Iris pigment epithelial cell (primary cell): ENCODE measurements at places on chromosomes 6 and 20.

- peak; percentile 58 for DNase-seq
Observed at GRCh38 chr6:38579010-38579628, 60.6 kb downstream of the BTBD9 start.

DNA sequence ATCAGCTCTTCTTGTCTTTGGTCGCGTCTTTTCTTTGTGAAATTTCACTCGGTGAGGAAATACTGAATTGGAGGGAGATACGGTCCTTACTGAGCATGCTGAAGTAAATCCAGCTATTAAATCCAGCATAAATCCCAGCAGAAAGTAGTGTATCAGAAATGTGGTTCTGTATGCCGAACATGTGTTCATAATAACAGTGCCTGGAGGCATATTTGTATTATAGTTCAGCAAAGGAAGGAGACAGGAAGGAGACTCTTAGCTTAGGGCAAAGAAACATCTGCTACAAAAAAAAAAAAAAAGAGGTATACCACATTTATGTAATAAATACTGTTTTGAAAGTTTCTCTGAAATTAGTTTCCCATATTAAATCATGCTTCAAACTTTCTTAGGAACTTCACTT, 211.8 kb downstream of the PLCB4 start:
- DNase-seq, result peak; percentile 15

- no peak for DNase-seq
Observed at GRCh38 chr6:2686515-2686914, 64.2 kb downstream of the MYLK4 start.

- DNase-seq, result no peak
Observed at GRCh38 chr6:96433950-96434349, 87.7 kb upstream of the UFL1 start.

DNA sequence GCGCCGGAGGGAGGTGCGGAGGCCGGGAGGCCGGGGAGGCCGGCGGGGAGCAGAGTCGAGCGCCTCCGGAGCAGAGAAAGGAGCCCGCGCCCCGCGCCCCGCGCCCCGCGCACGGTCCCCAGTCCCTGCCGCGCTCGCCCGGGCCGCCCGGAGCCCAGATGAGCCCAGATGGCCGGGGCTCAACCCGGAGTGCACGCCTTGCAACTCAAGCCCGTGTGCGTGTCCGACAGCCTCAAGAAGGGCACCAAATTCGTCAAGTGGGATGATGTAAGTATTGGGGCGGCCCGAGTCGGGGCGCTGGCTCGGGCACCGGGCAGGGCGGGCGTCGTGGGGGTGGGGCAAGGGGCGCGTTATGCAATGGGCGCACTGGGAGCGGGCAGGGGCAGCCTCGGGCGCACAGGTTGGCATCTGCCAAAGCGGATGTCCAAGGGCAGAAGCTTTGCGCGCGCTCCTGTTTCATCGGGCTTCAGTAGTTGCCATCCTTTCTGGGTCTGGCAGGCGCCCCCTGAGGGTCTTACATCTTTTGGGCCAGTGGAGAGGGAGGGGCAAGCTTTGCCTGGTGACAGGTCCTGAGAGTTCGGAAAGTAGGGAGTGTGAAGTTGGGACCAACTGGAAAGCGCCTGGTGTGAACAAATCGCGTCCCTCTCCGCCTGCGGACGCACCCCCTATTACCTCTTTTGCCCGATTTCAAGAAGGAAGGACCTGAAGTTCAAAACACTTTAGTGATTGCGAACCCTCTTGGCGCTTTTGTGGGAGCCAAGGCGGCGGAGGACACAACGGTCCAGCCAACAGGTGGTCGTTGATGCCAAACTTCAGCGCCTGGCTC, 631 bp downstream of the PLCB1 start:
- peak; percentile 43 for DNase-seq

DNA sequence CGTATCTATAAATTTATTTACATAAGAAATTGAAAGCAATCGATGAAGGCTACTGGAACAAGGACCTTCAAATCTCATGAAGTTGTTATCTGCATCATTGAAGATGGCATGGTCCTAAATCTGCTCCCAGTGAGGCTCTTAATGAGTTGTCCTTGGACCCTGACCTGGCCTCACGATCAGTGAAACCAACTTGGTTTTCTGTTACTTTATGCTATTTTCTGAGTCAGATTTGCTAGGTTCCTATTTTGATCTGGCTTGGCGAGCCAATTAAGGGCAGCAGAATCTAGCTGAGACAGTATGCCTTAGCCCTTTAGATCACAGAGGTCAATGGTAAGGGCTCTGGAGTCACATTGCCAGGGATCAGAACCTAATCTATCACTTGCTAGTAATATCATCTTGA, 30.1 kb upstream of the NOX3 start:
- DNase-seq, result no peak
